NCI-H748 treated with DMSO at 0.1 percent for 48 hours (cell line): ENCODE measurements at places on chromosomes 2 and 18.

- no peak for DNase-seq
Measured at GRCh38 chr18:79556829-79557585, 122.6 kb upstream of the CTDP1 start.

DNA sequence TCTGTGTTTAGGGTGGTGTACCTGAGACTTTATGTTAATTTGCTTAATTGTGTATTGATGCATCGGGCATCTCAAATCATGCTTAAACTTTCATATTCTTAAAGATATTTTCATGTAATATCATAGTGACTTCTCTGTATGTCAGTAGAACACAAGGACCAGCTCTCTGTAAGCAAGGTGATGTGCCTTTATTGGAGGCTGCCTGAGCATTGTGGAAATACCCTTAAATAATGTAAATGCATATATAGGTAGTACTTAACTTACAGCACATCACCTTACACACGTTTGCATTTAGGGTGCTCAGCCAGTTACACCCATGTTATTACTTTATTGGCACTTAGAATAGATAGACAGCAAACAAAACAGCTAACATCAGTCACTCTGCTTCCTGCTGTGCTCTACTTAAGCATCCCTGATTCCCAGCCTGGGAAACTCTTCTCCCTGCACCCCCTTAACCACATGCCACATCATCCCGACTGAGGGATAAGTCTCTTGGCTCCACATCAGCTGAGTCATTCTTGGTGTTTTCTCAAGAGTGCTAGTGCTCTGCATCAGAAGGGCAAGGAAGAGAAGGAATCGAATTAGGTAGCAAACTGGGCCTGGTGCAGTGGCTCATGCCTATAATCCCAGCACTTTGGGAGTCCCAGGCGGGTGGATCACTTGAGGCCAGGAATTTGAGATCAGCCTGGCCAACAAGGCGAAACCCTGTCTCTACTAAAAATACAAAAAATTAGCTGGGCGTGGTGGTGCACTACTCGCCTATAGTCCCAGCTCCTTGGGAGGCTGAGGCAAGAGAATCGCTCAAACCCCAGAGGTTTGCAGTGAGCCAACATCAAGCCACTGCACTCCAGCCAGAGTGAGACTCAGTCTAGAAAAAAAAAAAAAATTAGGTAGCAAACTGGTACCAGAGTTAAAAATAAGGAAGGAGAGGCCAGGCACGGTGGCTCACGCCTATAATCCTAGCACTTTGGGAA is 108.7 kb downstream of the MAP3K20 start:
- DNase-seq = no peak

DNA sequence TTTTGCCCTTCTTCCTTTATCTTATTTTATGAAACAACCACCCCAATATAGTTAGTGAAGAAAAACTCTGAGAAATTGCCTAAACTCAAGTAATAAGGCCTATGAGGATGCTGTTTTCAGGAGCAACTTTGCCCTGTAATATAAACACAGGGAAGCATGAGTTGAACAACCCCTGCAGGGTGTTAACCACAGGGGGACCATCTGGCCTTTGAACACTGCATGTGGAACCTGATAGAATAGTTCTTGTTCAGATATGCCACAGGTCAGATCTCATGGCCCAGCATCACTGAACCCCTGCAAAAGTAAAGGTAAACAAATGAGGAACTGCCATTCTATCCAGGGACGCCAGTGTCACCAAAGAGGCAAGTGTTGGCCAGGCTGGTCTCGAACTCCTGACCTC is 82.6 kb downstream of the MAPK4 start:
- no peak for DNase-seq

GRCh38 chr2:207474863-207475485 is 54.8 kb upstream of the CREB1 start:
- peak; percentile 50 for DNase-seq

- DNase-seq = no peak
Measured at GRCh38 chr18:24659827-24660720, 199.6 kb downstream of the HRH4 start.

DNA sequence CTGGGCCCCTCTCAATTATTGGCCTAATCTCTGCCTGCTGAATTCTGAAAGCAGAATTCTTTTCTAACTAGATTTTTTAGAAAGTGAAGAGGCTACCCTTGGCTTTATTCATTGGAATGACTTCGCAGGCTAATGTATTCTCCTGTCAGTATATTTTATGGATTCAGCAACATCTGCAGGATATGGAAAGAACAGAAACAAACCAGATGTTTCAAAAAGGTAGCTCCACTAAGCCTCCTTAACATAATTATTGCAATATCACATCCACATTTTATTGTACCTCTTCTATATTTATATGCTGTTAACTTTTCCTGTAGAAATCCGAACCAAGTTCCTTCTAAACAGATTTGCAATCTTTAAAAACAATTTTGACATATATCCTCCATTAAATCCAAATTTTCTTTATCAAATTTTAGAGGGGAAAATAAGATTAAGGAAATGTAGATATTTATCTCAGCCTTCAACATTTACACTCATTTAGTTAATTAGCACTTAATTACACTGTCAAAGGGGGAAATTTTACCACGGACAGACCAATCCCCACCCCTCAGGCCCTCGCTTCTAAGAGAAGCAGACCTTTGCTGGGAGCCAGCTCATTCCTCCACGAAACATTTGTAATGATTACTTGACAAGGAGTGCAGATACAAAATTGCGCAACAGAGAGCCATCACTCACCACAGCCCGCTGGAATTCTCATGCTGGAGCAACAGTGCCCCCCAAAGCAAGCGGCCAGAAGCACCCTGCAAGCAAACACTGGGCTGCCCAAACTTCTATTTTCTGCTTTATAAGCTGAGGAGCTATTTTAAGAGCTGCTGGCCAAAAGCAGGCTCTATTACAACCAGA is 253.4 kb downstream of the ETAA1 start:
- DNase-seq = no peak

DNA sequence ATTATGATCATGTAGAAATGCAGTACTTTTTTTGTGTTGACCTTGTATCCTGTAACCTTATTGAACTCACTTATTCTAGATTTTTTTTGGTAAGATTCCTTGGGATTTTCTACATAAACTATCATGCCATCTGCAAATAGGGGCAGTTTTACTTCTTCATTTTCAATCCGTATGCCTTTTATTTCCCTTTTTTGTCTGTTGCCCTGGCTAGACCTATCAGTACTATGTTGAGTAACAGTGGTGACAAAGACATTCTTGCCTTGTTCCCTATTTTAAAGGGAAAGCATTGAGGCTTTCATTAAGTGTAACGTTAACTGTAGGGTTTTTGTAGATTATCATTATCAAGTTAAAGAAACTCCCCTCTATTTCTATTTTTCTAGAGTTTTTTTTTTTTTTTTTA is 92.3 kb downstream of the LYPD1 start:
- DNase-seq = no peak

GRCh38 chr18:35371412-35372195 is 5.5 kb downstream of the ZNF396 start:
- no peak for DNase-seq

DNA sequence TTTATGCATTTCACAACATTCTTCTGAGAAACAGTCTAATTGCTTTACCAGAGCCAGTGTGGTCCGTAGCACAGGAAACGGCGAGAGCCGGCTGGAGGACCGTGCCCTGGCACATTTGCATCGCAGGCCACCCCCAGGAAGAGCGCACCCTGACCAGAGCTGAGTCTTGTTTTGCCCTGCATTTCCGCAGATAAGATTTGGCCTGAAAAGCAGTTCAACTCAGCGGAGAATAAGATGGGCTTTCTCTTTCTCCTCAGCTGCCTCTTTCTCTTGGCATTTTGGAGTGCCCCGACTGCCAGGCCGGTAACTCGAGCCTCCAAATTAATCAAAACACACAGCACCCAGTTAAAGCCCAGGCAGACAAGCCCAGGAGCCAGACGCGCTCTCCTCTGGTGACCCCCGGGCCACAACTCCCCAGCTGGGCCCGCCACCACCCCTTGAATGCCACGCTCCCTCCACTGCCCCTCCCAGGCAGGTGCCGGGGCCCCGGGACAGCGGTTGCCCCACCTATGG is 464 bp downstream of the COL4A4 start:
- no peak for DNase-seq

GRCh38 chr2:215881582-215881981 is 131.8 kb downstream of the MREG start:
- no peak for DNase-seq

- no peak for DNase-seq
Measured at GRCh38 chr2:150544731-150545130, 57.3 kb upstream of the RND3 start.

DNA sequence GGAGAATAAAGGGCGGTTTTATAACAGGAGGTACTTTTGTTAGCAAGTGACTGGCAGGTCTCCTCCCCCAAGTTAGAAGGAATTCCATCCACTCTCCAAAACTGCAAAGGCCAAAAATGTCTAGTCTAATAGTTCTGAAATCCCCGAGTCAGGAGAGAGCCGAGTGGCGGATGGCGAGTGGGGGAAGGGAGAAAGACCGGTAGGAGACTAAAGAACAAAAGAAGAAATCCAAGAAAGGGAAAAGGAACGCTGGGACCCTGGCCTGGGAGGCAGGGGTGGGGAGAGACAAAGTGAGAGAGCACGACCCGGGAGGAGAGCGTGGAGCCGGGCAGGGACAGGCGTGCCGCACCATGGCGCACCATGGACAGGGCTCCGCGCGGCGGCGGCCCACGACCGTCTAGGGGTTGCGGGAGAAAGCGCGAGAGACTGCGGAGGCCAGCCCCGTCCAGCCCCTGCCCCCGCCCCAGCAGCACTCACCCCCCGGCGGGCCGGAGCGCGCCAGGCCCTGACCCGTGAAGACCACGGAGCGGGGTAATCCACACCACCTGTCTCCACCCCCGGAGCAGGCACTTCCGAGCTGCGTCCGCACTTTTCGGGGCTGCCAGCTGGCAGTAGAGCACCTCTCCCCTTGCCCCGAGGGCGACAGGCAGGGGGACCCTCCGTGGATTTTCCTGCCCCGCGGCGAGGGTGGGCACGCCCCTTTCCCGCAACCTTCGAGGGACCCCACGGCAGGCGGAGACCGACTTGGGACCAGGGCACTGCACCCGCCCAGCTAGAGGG is 1.6 kb downstream of the CDH2 start:
- no peak for DNase-seq

DNA sequence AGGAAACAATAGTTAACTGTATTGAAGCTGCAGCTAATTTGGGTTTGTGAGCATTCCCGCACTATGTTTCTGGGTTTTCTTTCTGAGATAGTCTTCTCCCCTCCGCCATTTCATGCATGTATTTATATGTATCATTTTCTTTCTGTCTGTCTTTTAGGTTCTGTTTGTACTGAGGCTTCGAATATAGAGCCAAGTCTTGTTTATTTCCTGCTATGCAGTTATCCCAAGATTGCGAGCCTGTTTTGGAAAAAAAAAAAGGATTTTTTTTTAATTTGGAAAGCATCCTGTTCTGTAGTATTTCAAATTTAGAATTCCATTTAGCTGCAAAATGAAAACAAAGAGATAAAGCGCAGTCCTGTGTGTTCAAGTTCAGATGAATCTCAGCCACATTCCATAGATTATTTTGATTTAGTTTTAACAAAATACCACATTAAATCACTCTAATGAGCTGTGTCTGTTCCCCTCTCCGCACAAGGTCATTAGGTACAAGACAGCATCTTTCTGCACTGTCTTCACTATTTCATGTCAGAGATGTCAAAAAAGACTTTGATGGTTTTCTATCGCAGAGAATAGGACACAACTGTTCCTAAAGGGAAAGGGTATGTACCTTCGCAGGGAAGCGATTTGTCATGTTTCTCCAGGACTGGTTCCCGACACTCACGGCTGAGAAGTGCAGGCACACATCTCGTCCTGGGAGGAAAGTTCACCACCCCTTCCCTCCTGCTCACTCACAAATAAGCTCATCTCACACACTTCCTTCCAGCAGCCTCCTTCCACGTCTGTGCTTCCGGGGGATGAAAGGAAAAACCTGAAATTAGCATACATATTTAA is 443.4 kb downstream of the ZNF516 start:
- DNase-seq = no peak

DNA sequence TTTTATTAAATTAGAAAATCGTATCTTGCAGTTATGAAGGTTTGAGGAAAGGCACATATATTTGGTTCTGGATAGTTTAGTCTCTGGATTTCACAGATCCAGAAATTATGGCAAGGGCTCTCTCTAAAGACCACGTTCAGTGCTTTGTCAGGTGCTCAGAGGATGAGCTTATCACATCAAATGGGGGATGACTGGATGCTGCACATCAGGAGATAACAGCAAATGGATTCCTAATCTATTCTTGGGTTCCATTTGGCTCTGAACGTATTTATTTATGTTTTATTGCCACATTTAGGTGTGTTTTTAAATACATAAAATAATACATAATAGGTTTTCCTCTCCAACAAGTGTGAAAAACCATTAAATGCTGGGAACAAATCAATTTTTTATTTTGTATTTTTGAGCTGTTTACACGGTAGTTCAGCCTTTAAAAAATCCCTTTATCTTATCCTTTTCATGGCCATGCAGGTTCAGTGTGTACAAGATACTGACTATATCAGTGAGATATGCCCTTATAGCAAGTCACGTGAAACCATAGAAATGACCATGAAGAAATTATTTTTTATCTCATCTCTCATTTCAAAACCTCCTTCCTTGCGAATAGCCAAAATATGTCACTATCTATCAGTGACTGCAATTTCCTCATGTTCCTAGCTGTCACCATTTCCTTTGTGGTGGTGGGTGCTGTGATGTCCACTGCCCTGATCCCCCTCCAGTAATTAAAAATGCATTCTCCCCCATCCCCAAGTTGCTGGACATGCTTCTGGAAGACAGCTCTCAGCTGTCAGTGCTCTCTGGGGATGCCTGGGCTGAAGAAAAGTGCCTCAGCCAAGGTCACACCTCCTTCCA is 25.9 kb upstream of the CXCR4 start:
- DNase-seq = no peak

- DNase-seq = no peak
Measured at GRCh38 chr2:79370976-79371538, 141.8 kb upstream of the CTNNA2 start.

DNA sequence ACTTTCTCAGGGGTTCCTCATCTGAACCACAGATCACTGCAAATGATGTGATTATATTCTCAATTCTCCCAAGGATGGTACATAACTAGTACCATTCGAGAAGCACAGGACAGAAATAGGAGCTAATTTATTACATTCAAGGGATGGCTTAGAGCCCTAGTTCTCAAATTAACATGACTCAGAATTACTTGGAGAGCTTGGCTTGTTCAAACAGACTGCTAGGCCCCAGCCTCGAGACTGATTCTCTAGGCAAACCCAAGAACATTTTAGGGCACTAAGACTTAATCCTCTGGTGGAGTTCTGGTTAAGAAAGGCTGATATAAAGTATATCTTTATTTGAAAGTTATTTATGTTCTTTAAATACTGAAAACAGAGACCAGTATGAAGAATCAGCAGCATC is 35.8 kb downstream of the HIBCH start:
- DNase-seq = no peak

GRCh38 chr2:139940686-139941085 is 1160.5 kb upstream of the NXPH2 start:
- no peak for DNase-seq

- no peak for DNase-seq
Measured at GRCh38 chr2:231263118-231263831, 64.8 kb downstream of the ARMC9 start.
